AG09309 (cell line): ENCODE measurements at places on chromosomes 16 and 17.

DNA sequence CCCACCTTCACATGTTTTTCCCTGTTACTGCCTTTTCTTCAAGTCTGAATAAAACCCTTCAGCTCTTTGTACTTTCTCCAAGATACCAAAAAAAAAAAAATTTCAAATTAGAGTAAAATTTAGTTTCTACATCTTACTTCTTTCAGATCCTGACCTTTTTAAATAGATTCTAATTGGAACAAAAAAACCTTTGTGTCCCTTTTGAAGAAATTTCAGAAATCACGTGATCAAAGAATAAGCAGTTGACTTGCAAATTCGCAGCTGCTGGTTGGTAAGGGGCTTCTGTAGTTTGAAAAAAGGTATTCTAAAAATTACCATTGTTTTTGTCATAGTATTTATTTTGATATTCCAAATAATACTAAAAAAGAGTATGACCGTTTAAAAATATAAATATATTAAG lies 71.7 kb downstream of the CDC27 start:
- DNase-seq, result no peak

DNA sequence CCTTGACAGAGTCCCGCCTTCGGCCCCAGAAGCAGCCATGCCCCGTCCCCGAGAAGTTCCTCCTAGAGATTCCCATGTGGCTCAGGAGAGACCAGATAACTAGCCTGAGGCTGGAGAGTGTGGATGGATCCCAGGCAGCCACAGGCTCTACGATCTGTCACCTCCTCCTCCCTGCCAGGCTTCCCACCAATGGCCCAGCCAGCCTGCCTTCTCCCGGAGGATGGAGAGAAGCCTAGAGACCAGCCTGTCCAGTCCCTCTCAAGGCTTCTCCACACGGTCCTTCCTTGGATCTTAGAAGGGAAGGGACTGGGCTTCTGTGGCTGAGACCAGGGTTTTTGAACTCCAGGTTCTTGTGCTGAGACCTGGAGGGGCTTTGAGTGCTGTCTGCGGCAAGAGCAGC lies 1.6 kb upstream of the SMTNL2 start:
- no peak for DNase-seq

DNA sequence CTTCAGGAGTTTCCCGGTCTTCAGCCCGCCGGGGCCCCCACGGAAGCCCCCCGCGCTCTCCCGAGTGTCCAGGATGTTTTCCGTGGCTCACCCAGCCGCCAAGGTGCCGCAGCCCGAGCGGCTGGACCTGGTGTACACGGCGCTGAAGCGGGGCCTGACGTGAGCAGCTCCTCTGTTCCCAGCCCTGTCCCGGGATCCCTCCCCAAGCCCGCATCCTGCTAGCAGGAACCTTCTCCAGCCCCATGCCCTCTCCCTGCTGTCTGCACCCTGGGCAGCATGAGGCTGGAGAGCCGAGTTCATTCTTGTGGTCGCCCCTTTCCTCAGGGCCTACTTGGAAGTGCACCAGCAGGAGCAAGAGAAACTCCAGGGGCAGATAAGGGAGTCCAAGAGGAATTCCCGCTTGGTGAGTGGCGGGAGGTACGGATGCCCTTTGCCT lies 10.1 kb downstream of the RIPOR1 start:
- DNase-seq, result no peak

DNA sequence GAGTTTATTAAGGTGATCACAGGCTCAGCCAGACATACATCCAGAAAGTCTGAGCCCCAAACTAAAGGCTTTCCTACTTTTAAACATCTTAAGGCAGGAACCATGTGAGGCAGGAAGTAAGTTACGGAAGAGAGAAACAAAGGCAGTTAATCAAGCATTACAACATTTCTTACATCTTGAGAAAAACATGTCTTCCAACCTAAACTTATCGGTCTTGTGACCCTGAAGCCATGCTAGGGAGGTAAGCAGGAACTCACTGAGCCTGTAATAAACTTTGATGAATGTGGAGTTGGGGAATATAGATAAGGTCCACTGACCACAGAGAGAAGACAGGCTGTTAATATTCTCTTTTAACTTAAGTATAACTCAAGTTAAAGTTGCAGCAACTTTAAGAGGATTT lies 3.5 kb upstream of the ACSM3 start:
- DNase-seq, result no peak

DNA sequence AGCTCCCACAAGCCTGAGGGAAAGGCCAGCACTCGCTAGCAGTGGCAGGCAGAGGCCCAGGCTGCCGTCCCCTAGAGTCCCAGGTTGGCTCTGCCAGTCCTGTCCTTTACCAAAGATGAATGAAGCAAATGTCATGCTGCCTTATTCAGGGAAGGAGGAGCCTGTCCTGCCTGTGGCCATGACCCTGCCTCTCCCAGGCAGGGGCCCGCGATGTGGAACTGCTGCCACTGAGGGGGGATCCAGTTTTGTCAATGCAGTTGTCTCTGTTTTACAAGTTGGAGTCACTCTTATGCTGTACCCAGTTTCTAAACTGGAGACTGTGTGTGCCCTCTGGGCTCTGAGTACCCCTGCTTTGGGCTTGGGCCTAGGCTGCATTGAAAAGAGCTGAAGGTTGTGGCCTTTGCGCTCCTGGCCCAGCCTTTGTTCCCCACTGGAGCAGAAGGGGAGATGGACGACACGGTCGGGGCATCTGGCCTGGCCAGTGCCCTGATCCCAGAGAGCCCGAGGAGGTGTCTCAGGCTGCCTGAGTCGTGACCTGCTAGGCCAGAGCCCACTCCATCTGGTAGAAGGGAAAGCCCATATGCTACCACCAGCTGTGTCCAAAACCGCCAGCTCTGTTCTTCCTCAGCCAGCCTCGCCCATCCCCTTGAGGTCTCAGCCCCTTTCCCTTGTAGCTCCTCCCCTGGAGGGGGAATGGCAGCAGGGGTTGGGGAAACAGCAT lies 5.5 kb downstream of the LIMD2 start:
- DNase-seq, result no peak

- no peak for DNase-seq
Measured at GRCh38 chr16:58317608-58318152, 22.9 kb upstream of the PRSS54 start.

GRCh38 chr17:2335726-2336214 lies 487 bp downstream of the TSR1 start:
- DNase-seq, result no peak

- no peak for DNase-seq
Measured at GRCh38 chr17:1920948-1921351, 91.1 kb downstream of the RPA1 start.

DNA sequence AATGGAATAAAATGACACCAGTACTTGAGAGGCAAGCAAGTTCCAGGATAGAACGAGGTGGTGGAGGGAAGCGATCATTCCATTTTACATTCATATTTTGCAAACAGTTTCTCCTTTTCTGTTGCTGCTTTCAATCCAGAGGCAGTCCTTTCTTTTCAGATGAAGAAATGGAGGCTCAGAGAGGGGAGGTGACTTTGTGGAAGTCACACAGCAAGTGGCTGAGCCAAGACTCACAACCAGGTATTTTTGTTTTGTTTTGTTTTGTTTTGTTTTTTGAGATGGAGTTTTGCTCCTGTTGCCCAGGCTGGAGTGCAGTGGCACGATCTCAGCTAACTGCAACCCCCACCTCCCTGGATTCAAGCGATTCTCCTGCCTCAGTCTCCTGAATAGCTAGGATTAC lies 29.3 kb downstream of the GPR142 start:
- DNase-seq, result no peak
